ENCODE measurements at places on chromosomes 16 and 17.

DNA sequence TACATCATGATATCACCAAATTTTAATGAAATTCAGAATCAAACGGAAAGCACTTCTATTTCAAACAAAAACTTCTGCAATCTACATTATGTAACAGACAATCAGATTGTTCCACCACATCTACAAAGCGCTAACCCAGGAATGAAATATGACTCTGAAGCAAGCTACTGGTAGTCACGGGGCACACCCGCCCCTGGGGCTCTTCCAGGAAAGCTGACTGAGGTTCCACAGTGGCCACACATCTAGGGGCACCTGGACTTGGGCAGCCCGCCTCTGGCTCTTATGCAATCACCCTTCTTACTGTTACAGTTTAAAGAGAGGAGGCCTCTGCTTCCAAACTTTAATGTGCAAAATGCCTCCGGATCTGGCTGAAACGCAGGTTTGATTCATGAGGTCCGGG lies 27.5 kb downstream of the ZCCHC14 start:
- DNase-seq = no peak

GRCh38 chr16:64311241-64311640 lies 810.6 kb downstream of the CDH11 start:
- no peak for DNase-seq

DNA sequence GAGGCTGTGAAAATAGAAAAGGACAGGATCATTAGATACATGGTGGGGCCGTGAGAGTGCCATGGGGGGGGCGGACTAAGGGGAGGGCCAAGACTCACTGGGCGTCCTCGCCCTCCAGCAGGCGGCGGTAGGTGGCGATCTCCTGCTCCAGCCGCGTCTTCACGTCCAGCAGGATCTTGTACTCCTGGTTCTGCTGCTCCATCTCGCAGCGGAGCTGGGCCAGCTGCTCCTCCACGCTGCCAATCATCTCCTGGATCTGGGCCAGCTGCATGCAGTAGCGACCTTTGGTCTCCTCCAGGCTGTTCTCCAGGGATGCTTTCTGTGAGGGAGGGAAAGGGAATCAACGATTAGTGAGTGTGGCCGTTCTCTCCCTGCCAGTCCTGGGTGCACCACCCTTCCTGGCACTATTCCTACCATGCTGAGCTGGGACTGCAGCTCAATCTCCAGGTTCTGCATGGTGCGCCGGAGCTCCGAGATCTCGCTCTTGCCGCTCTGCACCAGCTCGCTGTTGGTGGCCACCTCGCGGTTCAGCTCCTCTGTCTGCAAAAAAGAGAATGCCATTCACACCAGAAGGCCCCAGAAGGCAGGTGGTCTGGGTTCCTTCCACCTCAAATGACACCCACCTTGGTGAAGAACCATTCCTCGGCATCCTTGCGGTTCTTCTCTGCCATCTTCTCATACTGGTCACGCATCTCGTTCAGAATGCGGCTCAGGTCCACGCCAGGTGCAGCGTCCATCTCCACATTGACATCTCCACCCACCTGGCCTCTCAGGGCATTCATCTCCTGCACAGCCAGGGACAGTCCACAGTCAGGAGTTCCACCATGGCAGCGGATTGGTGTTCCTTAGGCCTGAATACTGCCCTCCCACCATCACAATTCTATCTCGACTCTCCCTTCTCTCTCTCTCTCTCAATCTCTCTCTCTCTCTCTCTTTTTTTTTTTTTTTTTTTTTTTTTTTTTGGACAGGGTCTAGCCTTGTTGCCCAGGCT lies 3.3 kb downstream of the KRT14 start:
- no peak for DNase-seq

DNA sequence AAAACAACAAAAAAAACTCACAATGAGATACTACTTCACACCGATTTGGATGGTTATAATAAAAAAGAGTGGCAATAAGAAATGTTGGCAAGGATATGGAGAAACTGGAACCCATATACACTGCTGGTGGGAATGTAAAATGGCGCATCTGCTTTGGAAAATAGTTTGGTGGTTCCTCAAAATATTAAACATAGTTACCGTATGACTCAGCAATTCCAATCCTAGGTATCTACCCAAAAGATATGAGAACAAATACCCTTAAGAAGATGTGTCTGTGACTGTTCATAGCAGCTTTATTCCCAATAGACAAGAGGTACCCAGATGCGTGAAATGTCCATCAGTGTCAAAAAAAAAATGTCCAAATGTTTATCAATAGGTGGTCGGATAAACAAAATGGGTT lies 7.2 kb downstream of the CPPED1 start:
- DNase-seq = no peak

- DNase-seq = no peak
Measured at GRCh38 chr16:50276801-50277555, 10.6 kb downstream of the ADCY7 start.

All from eye (tissue), 1 donor.